ENCODE measurements at places on chromosomes 2 and 18. TPM values are rescaled to one million over a fixed set of nuclear protein-coding genes. Genes with fewer than 3 reads are reported as not detected.

- no peak for DNase-seq
Measured at GRCh38 chr2:28399956-28400355, 7.3 kb downstream of the FOSL2 start.

- DNase-seq: peak; percentile 85
Measured at GRCh38 chr2:19575641-19576040, 217.2 kb upstream of the OSR1 start.

SLC5A7 gene
- total RNA-seq: 0.10 TPM

DNA sequence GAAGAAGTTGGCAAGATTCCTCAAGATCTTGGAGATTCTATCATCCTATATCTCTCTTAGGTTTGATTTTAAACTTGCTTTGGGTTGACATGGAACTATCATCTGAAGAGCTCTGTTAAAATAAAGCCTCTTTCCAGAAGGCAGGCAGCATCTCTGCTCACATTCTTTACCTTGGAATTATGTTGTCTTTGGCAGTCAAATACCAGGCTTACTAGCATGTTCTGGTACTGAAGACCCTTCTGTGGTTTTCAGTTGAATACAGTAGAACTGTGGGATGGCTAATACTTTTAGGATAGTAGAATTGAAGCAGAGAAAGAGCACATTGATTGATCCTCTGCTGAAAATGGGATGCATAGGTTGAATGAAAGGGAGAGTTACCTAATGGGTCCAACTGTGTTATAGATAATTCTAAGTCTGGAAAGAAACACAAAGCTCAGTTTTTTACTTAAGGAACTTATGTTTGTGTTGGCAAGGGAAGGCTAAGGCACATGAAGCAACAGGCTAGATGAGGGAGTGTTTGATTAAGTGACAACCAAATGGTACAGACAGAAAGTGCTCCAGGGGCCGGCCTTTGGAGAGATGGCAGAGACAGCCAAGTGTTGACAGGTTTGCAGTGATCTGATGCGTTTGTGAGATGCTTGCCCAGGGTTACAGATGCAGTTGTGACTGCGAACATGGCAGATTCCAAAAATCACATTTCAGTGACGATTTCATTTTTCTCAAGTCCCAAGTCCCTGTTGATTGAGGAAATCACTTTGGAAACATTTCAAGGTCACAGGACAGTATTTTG lies 397.9 kb downstream of the MEIS1 start:
- no peak for DNase-seq

- no peak for DNase-seq
Measured at GRCh38 chr2:200399636-200400035, 93.1 kb downstream of the SPATS2L start.

ASXL3 gene
- total RNA-seq: 6.1 TPM

DNA sequence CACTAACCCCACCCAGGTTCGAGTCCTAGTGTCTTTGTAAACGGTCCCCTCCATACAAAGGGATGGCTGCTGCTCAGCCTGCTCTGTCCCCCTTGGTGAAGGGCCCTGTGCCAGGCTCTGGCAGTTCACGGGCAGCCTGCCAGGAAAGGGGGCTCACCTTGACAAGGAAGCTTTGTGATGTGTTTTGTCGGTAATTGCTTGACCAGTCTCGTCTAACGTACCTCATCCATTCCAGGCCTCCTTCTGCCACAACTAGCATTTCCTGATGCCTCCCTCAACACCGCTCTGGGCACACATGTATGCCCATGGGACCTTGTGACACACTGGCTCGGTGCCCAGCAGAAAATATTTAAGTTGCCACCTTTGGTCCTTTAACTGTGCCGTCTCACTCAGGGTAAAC lies 171.9 kb downstream of the KLHL29 start:
- no peak for DNase-seq

IGFBP2 gene
- total RNA-seq: 80.0 TPM

GRCh38 chr2:10258326-10258725 lies 44.4 kb upstream of the HPCAL1 start:
- DNase-seq: no peak

SIX2 gene
- 0.39 TPM for total RNA-seq

- DNase-seq: no peak
Measured at GRCh38 chr2:223681125-223681524, 79.0 kb upstream of the SCG2 start.

PDE11A gene
- 0.39 TPM for total RNA-seq

- DNase-seq: no peak
Measured at GRCh38 chr2:216661639-216662375, 28.6 kb downstream of the IGFBP2 start.

- no peak for DNase-seq
Measured at GRCh38 chr18:57231864-57232263, 85.0 kb downstream of the BOD1L2 start.

DNA sequence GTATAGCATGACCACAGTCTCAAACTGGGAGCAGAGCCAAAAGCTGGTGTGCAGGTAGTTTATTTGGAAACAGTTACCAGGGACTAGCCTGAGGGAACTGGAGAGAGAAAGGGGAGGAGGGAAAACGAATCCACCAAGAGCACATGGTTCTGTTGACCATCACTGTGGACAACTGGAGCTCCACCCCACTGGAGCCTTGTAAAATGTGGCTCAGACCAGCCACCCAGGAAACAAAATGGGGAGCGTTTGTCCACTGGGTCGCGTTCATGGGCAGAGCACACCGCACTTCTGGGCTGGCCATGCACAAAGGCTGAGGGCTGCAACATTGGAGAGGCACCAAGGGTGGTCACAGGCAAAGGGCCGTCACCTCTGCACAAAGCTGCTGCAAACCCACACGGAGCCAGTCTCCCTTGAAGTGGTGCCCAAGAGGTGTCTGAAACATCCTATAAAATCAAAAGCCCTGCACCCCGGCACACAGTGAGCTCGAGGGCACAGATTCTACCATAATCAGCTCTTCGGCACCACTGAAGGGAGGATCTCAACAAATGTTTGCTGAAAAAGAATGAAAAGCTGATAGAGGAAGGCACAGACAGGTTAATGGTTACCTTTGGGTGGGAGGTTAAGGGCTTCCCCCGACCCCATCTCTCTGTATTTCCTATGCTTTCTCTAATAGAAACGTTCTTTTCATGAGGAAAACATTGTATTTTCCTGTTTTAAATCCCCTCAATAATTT lies 192.9 kb downstream of the INHBB start:
- DNase-seq: no peak

TP53I3 gene
- total RNA-seq: 25.7 TPM

All from skin of body (tissue), 3 donors.